ENCODE measurements at places on chromosomes 5 and 9.

DNA sequence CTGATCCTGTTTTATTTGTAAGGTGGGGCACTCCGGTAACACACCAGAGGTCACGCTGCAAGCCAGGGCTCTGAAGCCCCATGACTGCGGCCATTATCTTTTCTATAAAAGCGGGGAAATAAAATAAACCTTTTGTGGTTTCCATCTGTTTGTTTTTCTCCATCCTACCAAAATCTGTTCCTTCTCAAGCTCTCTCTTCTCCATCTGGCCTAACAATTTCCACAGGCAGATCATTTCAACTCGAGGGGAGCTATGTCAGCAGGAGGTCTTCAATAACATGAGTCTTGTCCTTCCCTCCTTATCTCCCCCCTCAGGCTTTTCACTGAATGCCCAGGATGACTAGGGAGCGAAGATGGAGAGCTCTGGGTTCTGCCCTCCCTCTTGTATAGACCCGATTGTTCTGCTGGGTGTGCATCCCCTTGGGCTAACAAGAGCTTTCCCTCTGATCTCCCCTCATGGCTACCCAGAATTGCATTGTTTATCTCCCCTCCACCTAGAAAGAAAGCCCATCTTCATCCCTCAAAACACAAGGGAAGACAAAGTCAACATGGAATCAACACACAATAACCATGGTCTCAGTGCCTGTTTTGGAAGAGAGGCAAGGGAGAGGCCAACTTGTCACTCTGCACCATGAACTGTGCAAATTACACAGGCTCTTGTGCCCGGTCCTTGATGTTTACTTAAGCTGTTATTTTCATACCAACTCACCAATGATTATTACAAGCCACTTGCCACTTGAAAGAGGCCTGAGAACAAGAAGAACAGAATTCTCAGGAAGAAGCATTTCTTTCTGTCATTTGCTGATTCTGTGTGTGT, 187.8 kb downstream of the FANCC start:
- DNase-seq: no peak

DNA sequence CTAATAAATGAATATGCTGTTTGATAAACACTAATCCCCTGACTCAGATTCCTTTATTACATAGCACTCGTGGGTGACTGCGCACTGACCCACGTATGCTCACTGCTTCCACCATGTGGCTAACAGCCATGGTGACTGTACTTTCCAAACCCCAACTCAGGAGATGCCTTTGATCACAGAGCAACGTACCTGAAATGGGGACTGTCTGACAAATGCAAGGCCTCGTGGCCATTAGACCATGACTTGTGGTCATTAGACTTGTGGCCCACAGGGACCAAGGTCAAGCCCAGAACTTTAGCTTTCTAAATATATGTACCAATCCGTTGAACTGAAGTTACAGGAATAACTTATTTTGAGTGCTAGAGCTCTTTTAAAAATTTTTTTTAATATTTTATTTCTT, 46.6 kb downstream of the CYFIP2 start:
- DNase-seq: peak; percentile 68

DNA sequence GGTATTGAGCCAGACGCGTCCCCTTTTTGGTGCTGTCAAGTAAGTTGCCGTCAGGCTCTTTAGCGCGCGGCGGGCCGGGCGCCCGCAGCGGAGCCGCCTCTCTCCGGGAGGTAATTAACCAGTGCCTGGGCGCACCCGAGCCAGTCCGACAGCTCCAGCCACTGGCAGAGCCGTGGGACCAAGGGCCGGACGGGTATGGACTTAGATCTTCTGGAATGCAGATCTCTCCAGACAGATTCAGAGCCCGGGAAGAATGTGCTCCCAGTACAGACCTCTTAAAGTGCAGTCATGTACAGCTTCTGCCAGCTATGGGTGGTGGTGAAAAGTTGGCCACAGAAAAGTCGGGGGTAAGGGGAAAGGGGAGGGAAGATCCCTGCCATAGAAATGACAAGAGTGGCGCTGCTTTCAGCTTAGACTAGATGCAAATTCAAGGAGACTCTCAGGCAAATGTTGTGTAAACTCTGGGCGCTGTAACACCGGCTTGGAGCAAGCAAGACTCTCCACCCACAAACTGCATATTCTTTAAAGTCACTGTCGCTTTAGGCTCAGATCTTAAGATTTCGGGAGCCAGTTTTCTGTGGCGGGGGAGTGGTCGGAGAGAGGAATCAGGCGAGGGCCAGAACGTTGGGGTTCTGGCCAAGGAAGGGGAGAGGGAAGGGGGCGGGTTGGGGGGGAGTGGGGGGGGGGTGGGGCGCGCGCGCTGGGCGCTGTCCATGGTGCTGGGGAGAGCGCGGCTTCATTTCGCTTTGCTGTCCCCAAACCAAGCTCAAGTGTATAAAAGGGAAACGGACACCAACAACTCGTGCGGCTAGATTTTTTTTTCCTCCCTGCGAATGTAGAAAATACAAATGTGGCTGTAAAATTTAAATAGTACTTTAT, 29.2 kb downstream of the NR2F1 start:
- DNase-seq: peak; percentile 36

DNA sequence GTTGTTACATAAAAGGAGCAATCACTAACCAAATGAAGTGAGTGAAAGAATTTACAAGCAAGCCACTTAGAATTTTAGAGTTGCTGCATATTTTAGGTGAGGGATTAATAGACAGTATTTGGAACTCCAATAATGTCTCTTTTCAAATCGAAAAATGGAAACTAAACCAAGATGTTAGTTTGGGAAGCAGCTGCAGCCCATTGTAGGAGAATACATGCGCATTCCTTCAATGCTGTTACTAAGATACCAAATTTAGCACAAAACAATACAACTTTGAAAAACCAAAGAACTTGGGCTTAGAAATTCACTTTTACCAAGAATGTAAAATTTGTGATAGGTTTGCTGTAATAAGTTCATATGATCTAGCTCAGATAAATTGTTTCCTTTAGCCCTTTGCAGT, 411.8 kb upstream of the CDH6 start:
- DNase-seq: no peak

DNA sequence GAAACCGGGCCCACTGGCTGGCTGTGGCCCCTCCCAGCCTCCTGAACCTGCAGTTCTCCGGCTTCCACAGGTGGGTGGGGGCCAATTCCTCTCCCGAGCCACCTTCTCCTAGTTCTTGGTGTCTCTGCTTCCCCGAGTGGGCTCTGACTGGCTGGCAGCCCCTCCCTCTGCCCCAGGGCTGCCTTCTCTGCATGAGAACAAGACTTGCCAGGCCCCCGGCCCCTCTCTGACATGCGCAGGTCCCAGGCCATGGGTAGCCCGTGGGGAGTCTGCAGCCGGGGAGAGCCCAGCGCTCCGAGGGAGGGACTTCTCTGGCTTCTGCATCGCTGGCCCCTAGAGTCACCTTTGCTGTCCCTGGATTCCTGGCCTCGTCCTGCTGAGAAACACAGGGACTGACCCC, 421.7 kb downstream of the IRX2 start:
- no peak for DNase-seq

DNA sequence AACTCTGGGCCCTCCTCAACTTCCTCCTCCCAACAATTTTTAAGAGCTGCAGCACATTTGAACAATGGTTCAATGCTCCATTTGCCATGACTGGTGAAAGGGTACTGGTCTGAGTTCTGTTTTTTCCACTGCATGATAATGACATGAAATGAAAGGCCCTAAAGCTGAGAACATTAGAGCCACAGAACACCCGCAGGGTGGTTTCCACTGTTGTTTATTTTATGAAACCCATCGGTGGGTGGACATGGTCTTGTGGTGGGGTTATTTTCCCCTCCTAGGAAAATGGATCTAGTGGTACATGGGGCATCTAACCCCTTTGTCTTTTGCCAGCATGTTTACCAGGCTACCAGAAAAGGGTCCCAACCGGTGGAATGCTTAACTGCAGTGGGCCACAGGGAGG, 71.8 kb downstream of the SMARCA2 start:
- no peak for DNase-seq

All from activated T-cell treated with anti-CD3 and anti-CD28 coated beads, Interleukin-2, amount 50 U/mL, for 24 hours (primary cell).